ENCODE measurements at places on chromosomes 1 and 21.

GRCh38 chr1:30413606-30414005 is 309.8 kb downstream of the MATN1 start:
- no peak for DNase-seq

DNA sequence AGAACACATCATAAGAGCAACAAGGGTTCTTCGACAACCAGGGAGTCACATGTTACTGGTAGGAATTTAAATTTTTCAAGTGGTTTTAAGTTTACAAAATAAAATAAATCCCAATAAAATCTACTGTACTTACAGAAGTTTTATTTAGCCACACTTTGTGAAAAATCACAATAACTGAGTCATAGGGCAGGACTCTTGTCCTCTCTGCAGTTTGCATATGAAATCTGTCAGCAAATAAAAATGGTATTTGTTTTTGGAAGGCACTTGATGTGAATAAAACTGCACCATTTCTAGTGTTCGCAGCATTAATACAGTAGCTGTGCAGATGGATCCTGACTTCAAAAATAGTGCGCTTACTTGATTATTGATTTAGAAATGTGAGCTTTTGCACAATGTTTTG is 150.4 kb downstream of the LBR start:
- no peak for DNase-seq

GRCh38 chr1:96365076-96365475 is 356.5 kb upstream of the PTBP2 start:
- DNase-seq = no peak

- DNase-seq = no peak
Measured at GRCh38 chr1:62426237-62426636, 10.6 kb upstream of the USP1 start.

DNA sequence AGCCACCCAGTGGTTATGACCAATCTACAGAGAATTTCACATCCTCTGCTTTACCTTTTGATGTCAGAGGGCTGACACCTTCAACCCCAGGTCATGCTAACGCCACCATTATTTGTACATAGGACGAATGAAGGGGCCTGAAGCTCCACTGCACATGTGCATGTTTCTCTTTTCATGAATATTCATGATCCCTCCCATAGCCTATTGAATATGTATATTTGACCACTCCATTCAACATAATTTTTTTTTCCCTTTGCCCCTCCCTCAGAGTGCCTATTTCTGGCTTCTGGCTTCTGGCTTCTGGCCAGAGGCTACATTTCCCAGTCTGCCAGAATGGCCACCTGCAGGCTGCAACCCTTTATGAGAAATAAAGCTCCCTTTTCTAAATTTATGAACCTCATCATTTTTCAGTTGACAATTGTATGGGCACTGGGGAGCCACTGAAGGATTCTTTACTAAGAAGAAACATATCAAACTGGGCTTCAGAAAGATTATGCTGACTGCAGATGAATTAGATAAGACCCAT is 406.7 kb downstream of the SIPA1L2 start:
- no peak for DNase-seq

DNA sequence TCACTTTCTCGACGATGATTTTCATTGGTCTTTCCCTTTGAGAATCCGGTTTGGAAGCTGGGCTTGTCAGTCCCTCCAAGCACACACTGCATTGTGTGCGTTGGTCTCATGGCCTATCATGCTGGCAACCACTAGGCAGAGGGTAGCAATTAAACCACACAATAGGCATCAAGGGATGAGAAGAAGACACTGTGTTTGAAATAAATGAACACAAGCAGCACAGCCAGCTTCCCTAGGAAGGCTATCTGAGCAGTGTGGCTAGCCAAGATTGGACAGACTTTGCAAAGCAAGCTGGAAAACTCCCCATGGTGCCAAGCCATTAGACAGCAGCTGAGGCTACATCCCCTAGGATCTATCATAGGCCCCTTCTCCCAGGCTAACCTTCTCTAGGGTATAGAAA is 288.7 kb downstream of the NUF2 start:
- DNase-seq = no peak

- no peak for DNase-seq
Measured at GRCh38 chr1:175265091-175265490, 72.5 kb upstream of the KIAA0040 start.

- DNase-seq = no peak
Measured at GRCh38 chr1:54615531-54616279, 7.6 kb downstream of the FAM151A start.

- no peak for DNase-seq
Measured at GRCh38 chr1:94275083-94275482, 37.7 kb upstream of the ARHGAP29 start.

GRCh38 chr1:203677771-203678170 is 51.1 kb downstream of the ATP2B4 start:
- no peak for DNase-seq

DNA sequence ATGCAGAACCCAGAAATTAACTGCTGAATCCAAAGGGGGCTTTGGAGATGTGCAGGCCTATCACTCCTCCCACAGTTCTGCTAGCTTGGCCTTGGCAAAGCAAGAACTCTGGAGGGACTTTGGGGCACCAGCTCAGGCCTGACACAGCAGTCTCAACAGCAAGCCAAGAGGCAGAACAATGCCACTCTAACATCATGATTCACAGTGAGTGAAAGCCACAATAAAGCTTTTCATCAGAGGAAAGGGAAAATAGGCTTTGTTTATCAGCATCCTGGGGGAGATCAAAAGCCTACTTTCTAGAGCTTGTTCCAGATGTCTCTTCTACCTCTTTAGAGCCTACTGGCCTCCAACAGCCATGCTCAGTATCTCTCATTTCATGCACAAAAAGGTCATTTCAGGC is 283.4 kb downstream of the KCNH1 start:
- no peak for DNase-seq

DNA sequence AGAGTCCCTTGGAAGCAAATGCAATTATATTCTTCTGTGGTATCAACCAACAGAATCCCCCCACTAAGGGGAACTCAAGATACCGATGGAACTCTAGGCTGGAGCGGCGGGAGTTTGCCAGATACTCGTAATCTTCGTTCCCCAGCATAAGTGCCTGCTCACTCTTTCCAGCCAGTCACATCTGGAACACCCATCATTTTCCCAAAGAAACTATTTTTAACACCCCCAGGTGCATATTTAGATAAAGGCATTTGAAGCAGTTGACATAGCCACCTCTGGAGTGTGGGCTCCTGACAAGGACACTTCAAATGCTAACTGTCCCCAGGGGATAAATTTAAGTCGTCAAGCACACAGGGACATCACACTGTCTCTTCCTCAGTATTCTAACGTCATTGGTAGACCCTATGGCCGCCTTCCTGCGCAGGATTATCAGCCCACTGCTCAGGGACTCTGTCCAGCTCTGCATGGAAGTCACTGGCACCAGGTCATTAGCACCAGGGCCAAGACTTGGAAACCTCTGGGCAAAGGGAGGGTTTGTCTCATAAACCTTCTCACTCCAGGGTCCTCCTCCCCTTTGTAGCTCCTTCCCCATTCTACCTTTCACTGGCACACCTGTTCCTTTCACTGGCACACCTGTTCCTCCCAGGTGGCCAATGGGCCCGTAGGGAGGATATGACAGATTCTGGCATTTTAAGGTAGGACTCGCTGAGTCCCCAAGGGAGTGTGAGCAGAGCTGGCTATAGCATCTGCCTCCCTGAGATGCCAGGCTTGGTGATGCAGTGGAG is 48.8 kb downstream of the H3-3A start:
- DNase-seq = no peak

- no peak for DNase-seq
Measured at GRCh38 chr1:230621324-230622030, 20.8 kb upstream of the COG2 start.

GRCh38 chr1:232600424-232601258 is 29.3 kb downstream of the SIPA1L2 start:
- no peak for DNase-seq

GRCh38 chr1:66371233-66372005 is 162.5 kb upstream of the SGIP1 start:
- DNase-seq = no peak
